ENCODE measurements at places on chromosomes 1 and 21.

DNA sequence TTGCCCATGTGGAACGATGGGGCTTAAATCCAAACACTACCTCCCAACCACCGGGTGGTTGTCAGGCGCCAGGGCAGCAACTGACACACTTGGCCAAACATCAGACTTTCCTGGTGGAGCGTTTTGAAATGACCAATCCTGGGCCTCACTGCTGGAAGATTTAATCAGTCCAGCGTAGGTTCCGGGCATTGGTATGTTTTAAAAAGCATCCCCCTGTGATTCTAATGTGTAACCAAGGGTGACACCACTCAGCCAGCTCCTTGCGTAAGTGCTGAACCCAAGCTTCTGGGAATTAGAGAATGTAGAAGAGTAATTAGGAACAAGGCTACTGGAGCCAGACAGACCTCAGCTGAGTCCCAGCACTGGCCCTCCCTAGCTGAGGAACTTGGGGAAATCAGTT is 44.8 kb upstream of the KAZN start:
- no peak for DNase-seq

DNA sequence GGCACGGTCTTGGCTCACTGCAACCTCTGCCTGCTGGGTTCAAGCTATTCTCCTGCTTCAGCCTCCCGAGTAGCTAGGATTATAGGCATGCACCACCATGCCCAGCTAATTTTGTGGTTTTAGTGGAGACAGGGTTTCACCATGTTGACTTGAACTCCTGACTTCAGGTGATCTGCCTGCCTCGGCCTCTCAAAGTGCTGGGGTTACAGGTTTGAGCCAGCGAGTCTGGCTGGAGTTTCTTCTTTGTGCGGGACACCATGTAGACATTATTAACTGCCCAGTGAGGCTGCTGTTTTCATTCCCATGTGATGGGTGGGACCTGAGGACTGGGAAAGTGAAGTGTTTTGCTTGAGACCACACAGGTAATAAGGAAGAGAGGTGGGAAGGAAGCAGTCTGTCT is 23.3 kb downstream of the PLA2G5 start:
- DNase-seq: no peak

DNA sequence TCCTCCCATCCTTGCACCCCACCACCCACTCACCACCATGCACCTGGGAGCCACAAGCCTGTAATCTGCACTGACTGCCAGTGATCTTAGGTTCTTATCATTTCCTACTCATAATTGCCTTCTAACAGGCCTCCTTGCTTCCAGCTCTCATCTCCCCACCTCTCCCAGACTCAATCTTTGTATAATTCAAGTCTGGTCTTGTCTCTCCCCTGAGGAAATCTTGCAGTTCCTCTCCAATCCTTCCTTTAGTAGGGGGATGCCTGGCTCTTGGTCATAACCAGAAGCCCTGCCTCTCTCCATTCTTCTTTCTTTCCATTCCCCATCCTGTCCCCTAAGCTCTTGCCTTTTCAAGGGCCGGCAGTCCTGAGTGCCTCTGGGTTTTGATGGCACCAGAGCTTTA is 27.8 kb downstream of the PIGM start:
- DNase-seq: no peak

DNA sequence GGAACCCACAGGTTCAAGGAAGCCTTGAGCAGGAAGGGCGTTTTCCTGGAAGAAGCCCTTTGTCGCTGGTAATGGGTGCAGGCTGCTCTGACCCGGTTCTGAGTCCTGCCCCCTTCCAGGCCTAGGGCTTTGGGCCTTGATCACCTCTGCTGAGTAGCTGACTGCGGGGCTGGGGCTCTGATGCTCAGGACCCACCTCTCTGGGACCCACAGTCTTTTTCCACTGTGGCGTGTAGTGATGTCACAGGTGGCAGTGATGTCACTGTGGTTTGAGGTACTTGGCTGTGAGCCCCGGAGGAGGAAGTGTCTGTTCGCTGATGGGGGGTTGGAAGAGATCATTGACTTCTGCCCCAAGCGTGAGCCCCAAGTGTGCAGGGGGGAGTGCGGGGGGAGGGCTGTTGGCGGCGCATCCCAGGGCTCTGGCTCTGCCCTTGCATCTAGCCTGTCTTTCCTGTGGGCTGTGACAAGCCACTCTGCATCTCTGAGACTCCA is 6.9 kb downstream of the TNFRSF1B start:
- DNase-seq: peak; percentile 61

DNA sequence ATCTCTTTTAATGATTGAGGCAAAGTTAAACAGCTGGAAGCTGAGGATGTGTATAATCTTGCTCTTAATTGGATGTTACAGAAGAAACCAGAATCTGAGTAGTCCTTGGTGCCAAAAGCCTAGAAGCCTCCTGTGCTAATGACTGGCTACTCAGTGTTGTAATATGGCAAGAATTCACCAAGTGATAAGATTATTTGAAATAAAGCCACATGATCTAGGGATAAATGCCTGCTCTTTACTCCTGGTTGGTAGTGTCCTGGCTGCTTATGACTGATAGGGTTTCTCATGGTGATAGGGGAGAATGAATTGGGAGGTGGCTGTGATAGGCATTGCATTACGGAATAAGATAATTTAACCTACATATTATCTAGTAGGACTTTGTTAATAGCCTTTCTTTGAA is 13.6 kb upstream of the MAB21L3 start:
- DNase-seq: no peak

DNA sequence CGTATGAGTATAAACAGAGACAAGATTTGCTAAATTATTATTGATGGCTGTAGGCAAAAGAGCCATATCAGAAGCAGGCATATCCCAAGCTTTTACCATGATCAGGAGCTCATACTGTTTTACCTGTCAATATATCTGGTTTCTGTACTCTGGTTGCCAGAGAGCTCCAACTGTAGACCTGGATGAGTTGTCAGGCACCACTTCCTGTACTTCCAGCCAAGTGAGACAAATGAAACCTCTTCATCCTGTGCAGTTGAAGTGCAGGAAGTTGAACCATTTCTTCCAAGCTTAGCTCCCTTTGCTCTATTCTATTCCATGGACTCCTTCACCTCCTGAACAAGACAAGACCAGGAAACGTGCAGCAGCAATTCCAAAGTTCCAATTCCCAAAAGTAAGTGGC is 115.6 kb downstream of the ZNF281 start:
- DNase-seq: no peak

DNA sequence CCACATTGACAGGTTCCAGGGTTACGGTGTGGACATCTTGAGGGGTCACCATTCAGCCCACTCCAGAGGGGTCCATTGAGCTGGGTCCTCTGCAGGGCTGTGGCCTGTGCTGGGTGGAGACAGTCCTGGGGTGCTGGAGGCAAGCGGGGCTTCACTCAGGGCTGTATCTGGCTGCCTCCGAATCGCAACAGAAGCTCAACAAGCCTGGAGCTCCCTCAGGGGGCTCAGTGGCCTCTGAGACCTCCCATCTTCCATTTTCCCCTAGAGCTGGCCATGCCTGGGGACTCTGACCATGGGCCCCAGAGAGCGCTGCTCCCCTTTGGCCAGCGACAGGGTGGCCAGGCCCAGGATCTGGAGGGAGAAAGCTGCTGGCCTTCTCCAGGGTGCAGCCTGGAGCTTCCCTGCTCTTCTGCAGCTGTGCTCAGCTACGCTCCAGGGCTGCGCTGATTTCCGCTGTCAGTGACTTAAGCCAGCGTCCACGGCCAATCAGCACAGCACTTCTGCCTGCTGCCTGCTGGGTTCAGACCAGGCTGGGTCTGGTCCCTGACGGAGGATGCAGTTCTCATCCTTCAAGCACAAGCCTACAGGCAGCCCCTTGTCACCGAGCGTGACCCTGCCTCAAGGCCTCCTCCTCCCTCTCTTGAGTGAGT is 45.0 kb upstream of the ADARB1 start:
- DNase-seq: no peak

- no peak for DNase-seq
These were observed 16.8 kb downstream of the RRP1 start for GRCh38 chr21:43806017-43806710.
